ENCODE measurements at places on chromosomes 5 and 9.
A peak's percentile ranks its signal among the peaks of the same experiment; 100 is the strongest.

DNA sequence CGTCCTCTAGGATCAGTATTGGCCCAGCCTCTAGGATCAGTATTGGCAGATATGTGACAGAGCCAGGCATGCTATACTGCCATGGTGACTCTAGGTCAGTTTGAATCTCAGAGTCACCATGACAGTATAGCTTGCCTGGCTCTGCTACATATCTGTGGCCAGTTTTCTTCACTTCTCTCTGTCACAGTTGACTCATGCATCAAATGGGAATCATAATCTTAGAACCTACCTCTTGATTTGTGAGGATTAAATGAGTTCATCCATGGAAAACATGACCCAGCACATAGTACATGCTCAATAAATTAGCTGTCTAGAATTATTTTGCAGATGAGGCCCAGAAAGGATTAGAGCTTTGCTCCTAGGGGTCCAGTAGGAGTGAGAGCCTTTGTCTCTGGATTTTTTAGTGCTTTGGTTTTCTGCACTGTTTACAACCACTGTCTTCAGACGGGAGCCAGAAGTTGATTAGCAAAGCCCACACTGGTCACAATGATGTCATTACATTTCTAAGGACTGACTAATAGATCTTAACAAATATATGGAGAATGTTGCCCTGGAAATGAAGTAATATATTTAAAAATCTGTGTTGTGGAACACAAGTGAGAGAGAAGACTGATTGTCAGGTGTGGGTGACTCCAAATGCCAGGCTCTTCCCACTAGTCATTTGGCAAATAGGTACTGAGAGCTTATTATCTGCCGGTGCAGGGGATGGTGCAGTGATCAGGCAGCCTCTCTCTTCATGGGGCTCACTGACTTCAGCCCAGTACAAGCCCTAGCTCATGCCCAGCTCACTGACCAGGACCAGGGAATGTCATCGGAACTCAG, 76.0 kb downstream of the COL15A1 start:
- DNase-seq, result no peak

GRCh38 chr9:8799206-8799605, 999.6 kb upstream of the DMAC1 start:
- no peak for DNase-seq

DNA sequence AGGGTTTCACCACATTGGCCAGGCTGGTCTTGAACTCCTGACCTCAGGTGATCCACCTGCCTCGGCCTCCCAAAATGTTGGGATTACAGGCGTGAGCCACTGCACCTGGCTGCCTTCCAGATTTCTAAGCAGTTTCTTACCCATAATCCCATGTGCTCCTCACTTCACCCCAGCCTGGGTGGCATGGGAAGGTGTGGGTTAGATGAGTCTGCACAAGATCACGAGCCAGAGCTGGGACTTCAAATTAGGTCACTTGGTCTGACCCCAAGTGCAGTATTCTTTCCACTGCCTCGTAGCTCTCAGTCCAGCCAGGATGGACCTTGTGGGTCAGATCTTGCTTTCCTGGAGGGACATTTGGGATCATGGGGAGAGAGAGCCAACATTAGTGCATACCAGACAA, 37.5 kb upstream of the STRBP start:
- DNase-seq, result no peak

- no peak for DNase-seq
Observed at GRCh38 chr5:125480911-125481310, 734.5 kb upstream of the ZNF608 start.

GRCh38 chr9:75265525-75265972, 177.2 kb downstream of the OSTF1 start:
- peak; percentile 54 for DNase-seq

DNA sequence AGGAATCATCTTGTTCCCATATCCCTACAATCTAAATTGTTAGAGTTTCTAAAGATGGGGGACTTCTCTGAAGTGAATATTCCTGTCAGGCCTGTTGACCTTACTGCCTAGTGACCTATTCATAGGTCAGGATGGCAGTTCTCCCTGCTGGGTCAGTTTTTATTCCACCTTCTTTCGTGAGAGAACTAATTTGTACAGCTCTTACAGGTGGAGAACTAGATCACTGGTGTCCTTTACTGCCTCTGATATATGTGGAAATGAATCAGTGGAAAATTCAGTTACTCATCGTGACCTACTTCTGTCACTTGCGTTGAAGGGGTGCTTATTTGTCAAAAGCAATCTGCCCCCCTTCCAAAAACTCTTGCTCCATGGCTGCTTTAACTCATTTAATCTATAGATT, 164.9 kb downstream of the CD180 start:
- DNase-seq, result no peak

DNA sequence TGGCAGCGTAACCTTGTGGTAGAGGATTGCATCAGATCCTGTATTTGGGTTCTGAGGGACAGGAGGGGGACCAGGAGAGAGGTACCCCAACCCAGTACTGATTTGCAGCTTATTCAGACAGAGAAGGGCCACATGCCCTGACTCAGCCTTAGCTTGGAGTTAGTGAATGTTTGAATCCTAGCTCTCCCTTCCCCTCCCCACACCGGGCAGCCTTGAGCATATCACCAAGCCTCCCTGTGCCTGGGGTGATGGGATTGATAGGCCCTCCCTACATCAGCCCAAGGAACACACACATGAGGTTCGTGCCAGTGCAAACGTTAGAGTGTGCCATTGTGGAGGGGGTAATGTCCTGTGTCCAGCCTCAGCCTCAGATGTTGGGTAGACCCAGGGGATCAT, 71.9 kb downstream of the AMBP start:
- DNase-seq, result no peak

GRCh38 chr9:72428329-72428728, 63.3 kb upstream of the ZFAND5 start:
- no peak for DNase-seq

DNA sequence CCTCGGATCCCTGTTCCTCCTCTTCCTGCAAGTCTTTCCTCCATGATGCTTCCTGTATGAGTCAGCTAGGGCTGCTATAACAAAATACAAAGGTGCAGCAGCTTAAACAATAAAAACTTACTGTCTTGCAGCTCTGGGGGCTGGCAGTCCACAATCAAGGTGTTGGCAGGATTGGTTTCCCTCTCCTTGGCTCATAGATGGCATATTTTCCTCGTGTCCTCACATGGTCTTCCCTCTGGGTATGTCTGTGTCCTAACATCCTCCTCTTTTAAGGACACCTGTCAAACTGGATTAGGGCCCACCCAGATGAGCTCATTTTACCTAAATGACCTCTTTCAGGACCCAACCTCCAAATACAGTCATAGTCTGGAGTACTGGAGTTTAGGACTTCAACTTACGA, 117.5 kb downstream of the MED10 start:
- no peak for DNase-seq

GRCh38 chr9:134632329-134632728, 9.3 kb upstream of the COL5A1 start:
- no peak for DNase-seq

GRCh38 chr5:98780390-98780789, 6.9 kb downstream of the RGMB start:
- no peak for DNase-seq

DNA sequence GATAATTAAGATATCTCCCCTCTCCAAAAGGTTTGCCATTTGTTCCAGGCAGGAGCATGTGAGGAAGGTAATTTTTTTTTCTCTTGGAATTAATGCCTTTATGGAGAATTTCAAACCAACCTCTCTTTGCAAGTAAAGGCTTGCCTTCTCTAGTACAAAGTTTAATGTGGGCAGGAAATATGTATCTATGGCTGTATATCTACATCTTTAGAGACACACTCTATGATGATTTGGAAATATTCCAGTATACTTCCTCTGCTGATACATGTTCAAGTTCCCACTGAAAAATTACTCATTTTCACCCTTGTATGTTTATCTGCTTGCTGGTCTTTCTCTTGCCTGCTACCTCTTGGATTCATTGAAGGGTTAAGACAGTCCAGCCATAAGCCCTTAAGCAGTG, 83.5 kb upstream of the SEMA6A start:
- no peak for DNase-seq

DNA sequence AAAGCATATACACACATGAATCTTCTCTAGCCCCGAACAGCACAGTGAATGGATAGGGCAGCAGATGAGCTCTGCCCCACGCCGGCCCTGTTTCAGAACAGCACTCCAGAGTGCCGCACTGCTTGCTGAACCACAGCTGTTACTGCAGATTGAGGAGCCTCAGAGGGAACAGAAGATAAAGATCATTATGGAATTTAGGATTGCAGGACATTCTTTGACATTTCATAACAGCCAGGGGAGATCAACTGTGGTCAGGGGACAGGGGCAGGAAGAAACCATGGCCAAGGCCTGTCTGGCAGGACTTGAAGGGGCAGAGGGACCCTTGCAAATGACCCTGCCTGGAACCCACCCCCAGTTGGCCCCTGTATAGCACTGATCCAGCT, 20.6 kb downstream of the IRF1 start:
- DNase-seq, result no peak

GRCh38 chr5:74507370-74508005, 133.0 kb downstream of the ENC1 start:
- DNase-seq, result no peak

DNA sequence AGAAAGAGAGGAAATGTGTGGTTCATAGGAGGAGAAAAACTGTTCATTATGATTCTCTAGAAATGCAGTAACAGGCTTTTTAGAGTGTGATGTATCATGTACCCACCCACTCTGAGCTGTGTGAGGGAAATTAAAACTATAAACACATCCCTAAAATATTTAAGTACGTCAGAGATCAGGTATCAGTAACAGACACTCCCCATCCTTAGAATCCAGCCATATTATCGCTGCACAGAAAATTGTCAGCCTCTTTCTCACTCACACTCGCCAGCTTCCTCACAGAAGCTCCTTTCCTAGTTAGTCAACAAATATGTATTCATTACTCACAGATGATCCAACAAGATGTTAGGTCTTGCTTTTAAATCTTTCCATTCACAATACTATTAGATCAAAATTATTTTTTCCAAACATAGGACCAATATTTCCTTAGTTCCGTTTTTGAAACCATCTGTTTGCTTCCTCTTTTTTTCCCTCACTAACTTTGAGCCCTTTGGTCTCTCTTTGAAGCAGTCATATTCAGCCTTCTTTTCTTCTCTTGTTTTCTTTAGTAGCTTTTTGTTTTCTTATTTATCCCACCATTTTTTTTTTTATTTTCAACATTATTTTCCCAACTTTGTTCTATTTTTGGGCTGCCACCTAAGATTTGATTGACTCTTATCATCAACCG, 13.6 kb upstream of the MAST4 start:
- no peak for DNase-seq

DNA sequence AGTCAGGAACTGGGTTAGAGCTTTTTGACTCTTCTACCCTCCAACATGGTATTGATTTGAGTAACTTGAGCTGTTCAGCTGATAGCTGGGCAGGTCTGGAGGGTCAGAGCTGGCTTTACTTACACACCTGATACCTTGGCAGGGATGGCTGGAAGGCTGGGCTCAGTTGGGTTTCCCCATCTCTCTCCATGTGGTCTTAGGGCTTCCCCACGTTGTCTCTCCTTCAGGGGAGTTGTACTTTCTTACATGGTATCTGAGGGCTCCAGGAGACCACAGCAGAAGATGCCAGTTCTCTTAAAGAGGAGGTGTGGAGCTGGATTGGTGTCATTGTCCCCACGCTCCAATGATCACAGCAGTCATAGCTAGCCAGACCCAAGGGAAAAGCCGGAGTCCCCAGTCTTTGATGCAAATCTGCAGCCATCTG, 25.6 kb downstream of the ISOC1 start:
- no peak for DNase-seq

GRCh38 chr5:145937432-145938250, 1.3 kb downstream of the SH3RF2 start:
- no peak for DNase-seq

GRCh38 chr5:162593881-162594280, 526.3 kb downstream of the GABRG2 start:
- DNase-seq, result no peak

GRCh38 chr9:121115466-121115865, 40.7 kb downstream of the CNTRL start:
- DNase-seq, result no peak

DNA sequence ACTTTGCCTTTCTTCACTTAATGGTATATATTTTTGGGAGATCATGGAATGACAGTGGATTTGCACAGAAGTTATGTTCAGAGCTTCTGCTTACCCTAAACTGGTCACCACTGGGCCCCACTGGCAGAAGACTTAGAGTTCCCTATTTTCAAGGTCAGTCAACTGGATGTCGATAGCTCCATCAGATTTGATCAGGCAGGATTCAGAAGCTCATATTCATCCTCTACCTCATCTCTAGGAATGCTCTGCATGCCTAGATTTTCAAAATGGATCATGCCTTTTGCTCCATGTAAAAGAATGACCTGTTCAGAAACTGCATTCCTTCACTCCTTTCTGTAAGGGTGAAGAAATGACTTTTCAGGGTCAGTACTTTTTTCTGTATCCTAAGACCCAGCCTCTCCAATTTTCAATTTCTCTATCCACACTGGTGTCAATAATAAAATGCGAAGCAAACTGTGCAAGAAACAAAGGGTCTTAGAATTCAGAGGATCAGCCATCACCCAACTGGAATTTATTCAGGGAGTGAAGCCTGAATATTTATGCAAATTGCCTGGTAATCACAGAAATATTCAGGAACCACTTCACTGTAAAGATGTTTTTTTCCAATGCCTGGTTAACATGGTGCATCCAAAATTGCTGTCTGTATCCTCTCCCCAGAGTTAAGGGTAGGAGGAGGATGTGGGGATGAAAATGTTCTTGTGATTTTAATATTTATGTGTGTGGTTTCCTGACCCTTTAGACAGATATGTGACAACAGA, 125.4 kb downstream of the DOCK2 start:
- DNase-seq, result no peak

GRCh38 chr9:87290241-87291052, 207.2 kb upstream of the DAPK1 start:
- DNase-seq, result no peak

DNA sequence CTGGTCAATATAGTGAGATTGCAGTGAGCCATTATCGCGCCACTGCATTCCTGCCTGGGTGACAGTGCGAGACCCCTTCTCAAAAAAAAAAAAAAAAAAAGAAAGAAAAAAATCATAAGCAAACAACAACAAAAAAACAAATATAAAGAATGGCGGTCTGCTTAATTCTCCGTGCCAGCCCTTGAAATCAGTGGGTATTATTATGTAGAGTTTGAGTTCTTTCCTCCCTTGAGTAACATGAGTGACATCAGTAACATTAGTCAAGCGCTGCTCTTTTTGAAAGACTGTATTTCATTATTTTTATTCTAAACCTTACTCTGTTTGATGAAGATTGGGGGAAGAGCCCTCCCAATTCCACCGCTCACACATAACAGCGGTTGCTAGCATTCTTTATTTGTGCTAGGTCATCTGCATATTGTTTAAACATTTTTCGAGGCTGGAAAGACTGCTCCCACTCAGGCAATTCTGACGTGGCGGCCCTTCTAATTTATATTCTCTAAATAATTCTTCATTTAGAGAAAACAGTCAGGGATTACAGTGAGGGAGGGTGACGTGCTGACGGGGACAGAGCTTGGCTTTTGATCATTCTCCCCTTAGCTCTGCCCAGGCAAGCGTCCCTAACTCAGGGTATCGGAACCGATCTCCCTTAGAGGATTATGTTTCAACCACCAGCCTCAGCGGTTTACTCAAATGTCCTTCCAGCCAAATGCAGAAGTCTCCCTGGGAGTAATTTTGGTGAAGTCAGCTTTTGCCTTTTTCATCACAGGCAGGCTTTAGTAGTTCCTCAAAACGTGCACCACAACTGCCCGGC, 860 bp upstream of the MARCHF6 start:
- no peak for DNase-seq

GRCh38 chr9:130927995-130928900, 10.8 kb downstream of the FIBCD1 start:
- DNase-seq, result no peak

All from neural crest cell (in vitro differentiated cells).